ENCODE measurements at places on chromosomes 7 and 10. TPM values are rescaled to one million over a fixed set of nuclear protein-coding genes. Genes with fewer than 3 reads are reported as not detected.

Gene SYT15B
- 0.09 TPM for total RNA-seq

GRCh38 chr7:3232228-3232627 lies 68.8 kb upstream of the SDK1 start:
- H3K27ac ChIP-seq = no peak overlapping the region
- no peaks in the 10 kb centered on the region for H3K36me3 ChIP-seq
- H3K27me3 ChIP-seq = no peaks in the 10 kb centered on the region
- H3K4me1 ChIP-seq = peaks cover 2% of the 10 kb centered on the region

Gene MAGI2
- 0.22 TPM for total RNA-seq

DNA sequence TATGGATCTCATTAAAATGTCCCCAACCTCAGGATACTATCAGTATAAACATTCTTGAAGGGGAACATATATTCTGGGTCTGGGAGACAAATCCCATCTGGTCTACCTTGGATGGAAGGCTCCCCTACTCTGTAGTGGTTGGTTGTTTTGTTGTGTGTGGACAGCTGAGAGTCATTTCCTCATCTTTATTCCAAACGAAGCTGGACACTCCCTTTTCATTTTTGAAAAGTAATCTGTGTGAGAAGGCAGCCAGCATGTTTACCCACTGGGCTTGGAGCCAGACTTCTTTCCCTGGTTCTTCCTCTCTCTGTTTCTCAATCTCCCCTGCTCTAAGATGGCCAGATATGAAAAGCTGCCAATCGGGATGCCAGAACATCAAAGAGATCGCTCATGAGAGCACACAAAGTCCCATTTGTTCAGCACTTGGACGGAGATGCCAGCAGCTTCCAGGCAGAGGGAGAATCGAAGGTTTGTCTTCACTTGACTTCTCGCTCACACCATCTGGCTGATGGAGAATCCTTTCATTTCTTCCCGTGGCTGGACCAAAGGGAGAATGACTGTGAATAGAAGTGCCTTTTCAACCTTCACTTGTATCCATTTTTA lies 108.1 kb upstream of the AGR3 start:
- H3K4me1 ChIP-seq = no peaks in the 10 kb centered on the region
- no peaks in the 10 kb centered on the region for H3K36me3 ChIP-seq
- no peak overlapping the region for H3K4me3 ChIP-seq
- no peak overlapping the region for H3K27ac ChIP-seq

DNA sequence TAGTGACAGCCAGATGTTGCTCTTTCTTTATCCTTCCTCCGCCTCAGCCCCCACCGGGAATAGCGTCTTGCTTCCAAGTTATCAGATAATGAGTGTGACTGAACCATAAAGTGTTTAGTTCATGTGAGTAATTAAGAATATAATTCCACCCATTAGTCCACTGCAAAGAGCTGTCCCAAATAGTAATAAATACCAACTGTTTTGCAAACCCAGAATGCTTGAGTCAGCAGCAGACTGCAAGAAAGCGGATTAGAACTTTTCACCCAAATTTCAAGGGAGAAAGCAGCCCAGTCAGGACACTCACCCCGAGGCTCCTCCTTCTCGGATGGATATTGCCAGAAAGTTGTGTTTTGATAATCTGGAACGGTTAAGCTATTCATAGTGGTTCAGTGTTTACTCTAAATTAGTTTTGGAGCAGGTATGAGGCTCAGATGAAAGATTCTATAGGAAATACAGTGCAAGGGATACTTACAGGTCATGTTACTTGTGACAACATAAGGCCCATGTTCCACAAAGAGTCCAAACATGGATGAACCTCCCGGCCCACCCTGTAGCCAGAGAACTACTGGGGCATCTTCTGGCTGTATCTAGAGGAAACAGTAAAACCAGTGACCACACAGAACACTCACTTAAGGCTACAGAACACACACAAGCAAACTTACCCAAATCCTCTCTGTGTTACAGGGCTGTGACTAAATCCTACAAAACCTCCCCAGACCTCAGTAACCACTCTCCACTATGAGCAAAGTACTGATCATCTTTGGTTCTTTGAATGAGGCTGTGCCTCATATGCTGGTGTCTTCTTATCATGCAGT lies 50.5 kb downstream of the CPVL start:
- H3K4me3 ChIP-seq = no peak overlapping the region
- no peak overlapping the region for H3K27ac ChIP-seq
- DNase-seq = no peak
- H3K4me1 ChIP-seq = no peaks in the 10 kb centered on the region

Gene SEC31B
- 65.0 TPM for total RNA-seq

Gene GSAP
- total RNA-seq = 31.0 TPM

Gene POLR2J2
- total RNA-seq = 23.8 TPM

Gene FZD8
- 1.6 TPM for total RNA-seq

Gene STAG3
- total RNA-seq = 7.3 TPM
